ENCODE measurements at places on chromosomes 13 and 19.

- DNase-seq: no peak
Measured at GRCh38 chr13:104798486-104798885, 1732.3 kb upstream of the SLC10A2 start.

DNA sequence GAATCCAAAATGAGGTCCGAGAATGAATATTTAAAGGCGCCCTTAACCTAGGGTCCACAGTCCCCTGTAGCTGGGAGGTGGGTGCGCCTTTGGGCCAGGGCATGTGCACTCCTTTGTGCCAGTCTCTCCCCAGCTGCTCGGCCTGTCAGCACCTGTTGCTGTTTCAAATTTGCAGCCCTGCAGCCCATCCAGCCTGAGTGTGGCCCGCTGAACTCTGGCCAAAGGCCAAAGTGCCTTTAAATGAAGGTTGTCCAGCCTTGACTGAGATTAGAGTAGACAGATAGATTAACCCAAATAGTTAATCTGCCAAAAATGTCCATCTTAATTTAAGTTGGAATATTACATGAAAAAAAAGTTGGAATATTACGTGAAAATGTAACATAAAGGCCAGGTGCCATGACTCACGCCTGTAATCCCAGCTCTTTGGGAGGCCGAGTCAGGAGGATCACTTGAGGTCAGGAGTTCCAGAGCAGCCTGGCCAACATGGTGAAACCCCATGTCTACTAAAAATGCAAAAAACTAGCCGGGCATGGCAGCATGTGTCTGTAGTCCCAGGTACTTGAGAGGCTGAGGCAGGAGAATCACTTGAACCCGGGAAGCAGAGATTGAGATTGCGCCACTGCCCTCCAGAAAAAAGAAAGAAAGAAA, 25.3 kb downstream of the TPT1 start:
- DNase-seq: no peak

DNA sequence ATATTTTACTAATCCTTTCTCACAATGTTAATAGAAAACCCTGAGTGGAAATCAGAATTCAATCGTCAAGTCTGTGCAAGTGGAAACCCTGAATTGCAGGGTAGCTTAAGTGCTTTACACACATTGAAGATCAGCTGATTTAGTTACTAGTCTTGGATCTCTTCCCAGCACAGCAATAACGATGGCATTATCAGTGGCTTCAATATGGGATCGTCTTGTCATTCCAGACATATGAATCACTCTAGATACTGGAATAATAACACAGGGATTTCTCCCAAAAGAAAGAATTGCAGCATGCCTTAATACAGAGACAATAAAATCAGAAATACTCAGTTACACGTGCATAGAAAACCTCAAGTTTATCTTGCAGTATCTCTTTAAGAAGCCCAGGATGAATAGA, 12.6 kb upstream of the METTL21C start:
- no peak for DNase-seq

DNA sequence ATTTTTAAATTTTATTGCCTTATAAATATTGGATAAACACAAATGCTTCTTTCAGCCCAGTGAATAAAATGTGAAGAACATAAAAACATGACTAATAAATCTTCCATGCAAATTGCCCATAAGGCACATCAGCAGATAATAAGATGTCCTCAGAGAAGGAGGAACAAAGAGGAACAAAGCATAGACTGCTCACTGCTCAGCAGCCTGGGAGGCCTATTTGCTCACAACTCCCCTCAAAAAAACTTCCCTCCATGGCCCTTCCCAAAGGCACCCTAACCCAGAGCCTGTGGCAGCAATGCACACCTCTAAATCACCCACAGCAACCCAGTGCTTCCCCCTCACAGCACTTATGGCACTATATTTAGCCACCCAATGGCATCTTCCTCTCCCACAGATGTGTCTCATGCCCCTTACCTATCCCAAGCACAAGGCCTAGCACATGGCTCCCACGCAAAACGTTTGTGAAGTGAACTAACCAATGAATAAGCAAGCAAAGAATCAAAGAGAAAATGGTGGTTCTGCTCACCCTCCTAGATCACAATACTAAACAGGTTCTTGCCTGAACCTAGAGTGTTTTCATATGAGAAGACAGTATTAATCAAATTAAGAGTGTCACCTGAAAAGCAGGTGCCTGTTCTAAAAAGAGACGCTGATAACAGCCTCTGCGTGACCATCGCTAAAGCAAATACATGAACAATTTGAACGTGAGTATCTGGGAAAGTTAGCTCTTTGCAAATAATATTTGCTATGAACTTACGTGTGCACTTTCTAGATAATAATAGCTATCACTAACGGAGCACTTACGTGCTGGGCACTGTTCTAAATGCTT, 96.9 kb downstream of the TBC1D4 start:
- DNase-seq: no peak

GRCh38 chr19:39509233-39509632, 5.7 kb upstream of the SELENOV start:
- no peak for DNase-seq

- DNase-seq: no peak
Measured at GRCh38 chr19:5949792-5950305, 28.1 kb downstream of the RANBP3 start.

GRCh38 chr19:472005-472858, 11.4 kb upstream of the SHC2 start:
- DNase-seq: no peak

GRCh38 chr13:101706651-101707050, 254.2 kb downstream of the ITGBL1 start:
- no peak for DNase-seq
